CD4-positive, alpha-beta memory T cell (primary cell): ENCODE measurements at places on chromosomes 7 and 10. TPM values are rescaled to one million over a fixed set of nuclear protein-coding genes. Genes with fewer than 3 reads are reported as not detected.

Gene AKR1B15
- polyA plus RNA-seq, result not detected

Gene SFRP5
- not detected for polyA plus RNA-seq

Gene FAM131B
- not detected for polyA plus RNA-seq

Gene DNAJB12
- polyA plus RNA-seq, result 13.4 TPM
